Stimulated activated CD4-positive, alpha-beta T cell treated with anti-CD3 and anti-CD28 coated beads, TNF-alpha, amount 100 ng/mL, for 4 hours (primary cell): ENCODE measurements at places on chromosomes 2 and 18.
A peak's percentile ranks its signal among the peaks of the same experiment; 100 is the strongest.

- DNase-seq: no peak
Measured at GRCh38 chr2:28162564-28162963, 230.1 kb upstream of the FOSL2 start.

GRCh38 chr2:23606968-23607367, 222.0 kb downstream of the KLHL29 start:
- no peak for DNase-seq

- DNase-seq: no peak
Measured at GRCh38 chr18:11019295-11020105, 129.9 kb downstream of the PIEZO2 start.

- DNase-seq: no peak
Measured at GRCh38 chr2:28428486-28428885, 35.8 kb downstream of the FOSL2 start.

- DNase-seq: no peak
Measured at GRCh38 chr2:62467100-62467474, 38.9 kb downstream of the TMEM17 start.

DNA sequence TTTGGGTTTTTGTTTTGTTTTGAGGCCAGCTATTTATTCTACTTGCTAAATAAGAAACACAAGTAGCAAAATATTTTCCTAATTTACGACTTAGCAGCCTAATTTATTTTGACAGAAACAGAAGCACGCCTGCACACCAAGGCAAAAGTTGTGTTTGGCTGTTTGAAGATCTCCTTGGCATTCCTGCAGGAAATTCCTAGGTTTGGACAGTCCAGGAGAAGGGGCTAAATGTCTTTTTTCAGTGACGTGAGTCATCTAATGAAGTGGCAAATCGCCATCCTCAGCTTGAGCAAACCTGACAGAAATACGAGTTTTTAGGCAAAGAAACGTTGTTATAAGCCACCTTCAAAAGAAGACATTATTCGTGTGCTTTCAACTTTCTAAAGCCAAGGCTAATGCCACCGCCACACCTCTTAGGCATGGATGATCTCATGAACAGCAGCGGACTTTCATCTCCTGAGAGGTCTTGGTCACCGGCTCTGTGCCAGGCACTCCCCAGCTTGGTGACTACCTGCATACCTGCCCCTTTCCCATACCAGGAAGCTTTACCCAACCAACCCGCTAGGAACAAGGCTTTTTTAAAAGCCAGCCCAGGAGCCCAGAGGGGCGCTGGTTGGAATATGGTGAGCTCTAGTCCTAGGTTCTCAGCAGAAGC, 30.9 kb downstream of the STK39 start:
- no peak for DNase-seq

GRCh38 chr2:224389317-224389716, 12.6 kb downstream of the FAM124B start:
- DNase-seq: no peak

GRCh38 chr2:39642051-39642718, 23.5 kb upstream of the TMEM178A start:
- no peak for DNase-seq

DNA sequence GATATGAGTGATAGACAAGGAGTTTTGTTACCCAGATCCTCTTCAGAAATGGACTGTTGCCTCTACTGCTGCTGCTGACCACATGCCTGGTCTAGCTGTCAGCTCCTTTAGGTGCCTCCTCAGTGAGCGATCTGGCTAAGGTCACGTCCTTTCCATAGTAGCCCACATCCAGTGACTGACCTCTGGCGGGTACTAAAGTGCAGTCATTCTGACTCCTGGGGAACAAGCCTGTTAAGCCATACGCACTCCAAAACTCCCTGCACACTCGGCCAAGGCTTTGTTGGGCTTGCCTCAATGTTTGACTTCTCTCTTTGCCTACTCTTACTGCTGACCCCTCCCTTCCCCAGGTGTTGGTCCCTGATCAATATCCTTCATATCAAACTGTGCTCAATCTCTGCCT, 685.2 kb downstream of the IRS1 start:
- DNase-seq: no peak

DNA sequence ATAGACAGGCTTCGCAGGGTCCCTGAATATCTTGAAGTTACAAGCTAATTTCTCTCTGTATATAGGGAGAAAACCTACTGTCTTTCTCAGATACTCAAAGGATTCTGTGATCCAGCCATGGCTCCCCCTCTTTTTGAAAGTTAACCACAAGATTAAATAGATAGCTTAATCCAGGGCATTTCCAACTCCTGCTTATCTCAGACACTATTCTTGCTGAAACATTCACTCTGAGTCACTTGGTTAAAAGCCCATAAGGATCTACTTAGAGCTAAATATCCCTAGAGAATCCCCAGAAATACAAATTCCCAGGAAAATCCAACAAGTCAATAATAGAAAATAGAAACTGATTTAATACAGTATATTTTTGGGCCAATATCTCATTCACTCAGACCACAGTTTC, 179.1 kb upstream of the LYPD1 start:
- DNase-seq: no peak

- no peak for DNase-seq
Measured at GRCh38 chr2:65549257-65549627, 116.8 kb upstream of the SPRED2 start.

- no peak for DNase-seq
Measured at GRCh38 chr2:102310964-102311640, at the start of gene IL1RL1. IL1RL1 (plus strand) TSS chr2:102311563; CDS start chr2:102338265, 26,702 bp downstream.

DNA sequence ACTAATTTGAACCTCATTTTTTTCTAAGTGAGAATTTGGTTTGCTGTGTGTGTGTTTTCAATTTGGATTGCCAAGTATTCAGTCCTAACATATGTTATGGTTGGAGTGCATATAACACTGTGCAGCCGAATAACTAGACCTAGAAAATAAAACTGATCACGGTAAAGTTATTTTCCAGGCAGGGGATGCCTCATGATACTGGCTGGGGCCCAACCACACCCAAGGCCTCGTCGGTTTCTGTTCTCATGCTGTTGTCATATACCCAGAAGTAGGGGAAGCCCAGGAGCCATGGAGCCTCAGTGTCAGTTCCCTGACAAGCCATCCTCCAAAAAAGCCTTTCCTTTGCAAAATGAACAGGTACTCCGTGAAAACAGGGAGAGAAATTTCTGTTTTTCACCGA, 160.2 kb downstream of the GBX2 start:
- no peak for DNase-seq

DNA sequence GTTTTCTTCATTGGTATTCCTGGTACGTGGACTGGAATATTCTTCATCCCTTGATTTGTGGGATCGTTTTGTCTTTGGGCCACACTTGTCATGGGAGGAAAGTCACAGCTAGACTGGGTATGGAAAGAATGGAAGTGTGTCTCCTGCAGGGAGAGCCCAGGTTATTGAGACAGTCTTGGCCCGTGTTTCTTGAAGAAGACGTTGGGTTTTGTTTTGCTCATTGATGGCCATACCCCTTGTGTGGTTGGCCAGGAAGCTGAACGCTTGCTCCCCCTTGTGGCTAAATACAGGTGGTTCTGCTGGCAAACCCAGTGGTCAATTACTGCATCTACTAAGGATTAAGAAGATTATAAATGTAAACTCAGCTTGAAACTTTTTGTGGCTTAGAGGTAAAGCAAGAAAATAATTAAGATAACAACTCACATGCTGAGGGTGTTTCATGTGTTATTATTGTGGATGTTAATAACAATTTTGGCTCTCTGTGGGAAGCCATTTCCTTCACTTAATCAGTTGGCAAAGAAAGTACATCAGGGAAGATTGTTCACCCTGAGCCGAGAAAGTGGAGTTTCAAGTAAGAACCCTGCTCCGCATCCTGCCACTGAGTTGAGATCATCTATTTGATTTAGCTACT, 91.8 kb downstream of the NEDD4L start:
- DNase-seq: peak; percentile 6

DNA sequence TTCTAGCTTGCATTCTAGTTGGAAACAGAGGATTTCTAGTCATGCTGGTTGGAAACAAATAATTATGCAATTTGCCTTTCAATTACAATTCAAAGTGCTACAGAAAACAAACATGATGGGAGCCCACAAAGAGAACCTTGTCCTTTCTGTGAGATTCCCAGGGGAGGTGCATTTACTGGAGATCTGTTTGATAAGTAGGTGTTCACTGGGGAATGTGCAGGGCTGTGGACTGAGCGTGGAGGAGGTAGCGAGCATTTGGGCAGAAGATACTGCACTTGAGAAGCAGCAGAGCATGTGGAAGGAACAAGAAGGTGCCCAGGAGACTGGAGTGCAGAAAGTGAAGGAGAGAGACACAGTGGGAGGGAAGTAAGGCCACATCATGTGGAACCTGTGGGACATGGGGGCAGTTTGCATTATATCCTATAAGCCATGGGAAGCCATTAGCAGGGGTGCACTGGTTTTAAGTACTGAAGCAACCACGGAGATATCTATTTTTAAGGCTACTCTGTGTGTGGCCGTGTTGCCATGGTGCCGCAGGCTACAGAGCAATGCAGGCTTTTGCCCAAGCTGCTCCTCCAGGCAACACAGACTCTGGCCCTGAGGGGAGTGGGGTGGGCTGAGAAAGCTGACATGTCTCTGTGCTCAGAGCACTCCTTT, 154.0 kb downstream of the ANTXR1 start:
- no peak for DNase-seq

GRCh38 chr18:499776-500631, 497 bp downstream of the COLEC12 start:
- no peak for DNase-seq
